Muscle of back (tissue), 13 donors: ENCODE measurements at places on chromosomes 5 and 9. TPM values are rescaled to one million over a fixed set of nuclear protein-coding genes. Genes with fewer than 3 reads are reported as not detected.
A peak's percentile ranks its signal among the peaks of the same experiment; 100 is the strongest.

GRCh38 chr5:122311961-122312590, at the start of gene SNCAIP:
SNCAIP (plus strand) TSS chr5:122312237; CDS start chr5:122391135, 78,898 bp downstream.
- DNase-seq: no peak

DNA sequence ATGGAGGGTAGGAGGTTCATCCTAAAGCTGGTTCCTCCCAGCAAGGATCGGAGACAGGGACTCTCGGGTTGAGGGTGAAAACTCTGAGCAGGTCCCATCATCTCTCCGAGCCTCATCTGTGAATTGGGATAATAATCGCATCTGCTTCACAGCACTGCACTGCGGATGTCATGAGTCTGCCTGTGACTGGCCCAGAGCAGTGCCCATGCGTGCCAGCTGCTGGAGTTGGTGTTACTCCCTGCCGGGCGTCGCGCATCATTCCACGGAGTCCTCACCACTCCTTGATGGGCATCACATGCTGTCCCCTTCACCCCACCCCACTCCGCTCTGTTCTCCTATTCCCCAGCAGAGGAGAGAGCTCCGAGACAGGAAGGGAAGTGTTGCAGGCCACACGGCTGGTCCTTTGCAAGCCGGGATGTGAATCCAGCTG, 35.1 kb upstream of the ORM1 start:
- no peak for DNase-seq

- no peak for DNase-seq
These were observed 15.0 kb downstream of the GALNT10 start for GRCh38 chr5:154205441-154206117.

DNA sequence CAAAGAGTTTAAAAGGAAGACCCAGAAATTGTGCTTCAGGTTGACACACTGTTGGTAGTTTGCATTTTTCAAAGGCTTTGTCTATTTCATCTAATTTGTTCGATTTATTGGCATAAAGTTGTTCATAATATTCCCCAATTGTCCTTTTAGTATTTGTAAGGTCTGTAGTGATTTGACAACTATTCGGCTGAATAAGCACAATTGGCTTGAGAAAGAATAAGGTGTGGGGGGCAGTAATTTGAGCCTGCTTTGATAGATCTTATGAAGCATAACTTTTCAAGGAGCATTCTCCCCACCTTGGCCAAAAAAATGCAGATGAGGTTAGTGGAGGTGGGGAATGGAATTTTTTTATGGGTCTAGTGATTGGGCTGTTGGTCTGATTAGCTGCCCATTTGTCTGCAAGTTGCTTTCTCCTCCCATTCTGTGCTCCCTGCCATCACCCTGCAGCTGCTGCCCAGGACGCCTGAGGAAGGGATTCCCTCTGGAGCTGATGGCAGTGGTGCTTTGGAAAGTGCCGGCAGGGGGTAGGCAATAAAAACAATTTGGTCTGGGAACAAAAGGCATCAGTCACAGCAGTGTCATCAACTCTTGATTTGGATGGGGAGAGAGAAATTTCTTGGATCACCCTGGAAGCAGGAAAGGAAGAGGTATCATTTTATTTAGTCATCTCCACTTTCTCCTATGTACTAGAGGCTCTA, 26.6 kb downstream of the WNT8A start:
- no peak for DNase-seq

GRCh38 chr5:180790020-180790419, 12.6 kb downstream of the MGAT1 start:
- DNase-seq: no peak

Gene ARHGEF28
- 3.5 TPM for polyA plus RNA-seq

Gene RAB3C
- polyA plus RNA-seq: 0.12 TPM

- DNase-seq: no peak
These were observed 12.0 kb upstream of the NKX2-5 start for GRCh38 chr5:173247041-173247440.

DNA sequence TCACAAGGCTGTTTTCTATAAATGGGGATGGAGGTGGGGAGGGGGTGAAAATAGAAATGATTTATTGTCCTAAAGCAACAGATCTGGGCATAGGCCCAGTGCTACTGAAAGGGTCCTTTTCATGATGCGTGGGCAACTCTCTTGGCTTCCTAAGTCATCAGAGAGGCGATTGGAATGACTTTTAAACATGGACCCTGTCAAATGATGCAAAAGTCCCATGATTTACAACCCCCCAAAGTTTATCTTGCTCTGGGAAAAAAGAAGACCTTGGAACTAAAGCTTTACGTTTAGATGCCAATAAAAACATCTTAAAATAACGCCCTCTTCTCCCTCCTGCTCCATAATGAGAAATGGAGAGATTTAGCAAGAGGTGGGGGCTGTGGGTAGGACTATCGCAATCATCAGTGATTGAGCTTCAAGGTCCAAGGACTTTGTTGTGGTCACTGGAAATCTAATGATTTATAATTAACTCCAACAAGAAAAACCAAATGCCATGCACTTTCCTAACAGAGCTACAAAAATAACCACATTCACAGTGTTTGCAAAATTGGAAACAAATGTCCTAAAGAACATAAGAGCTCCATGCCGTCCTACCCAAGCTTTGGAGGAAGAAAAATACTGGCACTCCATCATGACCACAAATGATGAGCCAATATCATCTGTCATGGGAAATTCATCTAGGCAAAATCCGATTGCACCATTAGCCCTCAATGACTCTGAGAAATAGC, 167.5 kb upstream of the CLINT1 start:
- peak; percentile 29 for DNase-seq

- DNase-seq: no peak
These were observed 145.9 kb downstream of the ASTN2 start for GRCh38 chr9:117268847-117269446.

Gene PCA3
- 1.2 TPM for polyA plus RNA-seq

DNA sequence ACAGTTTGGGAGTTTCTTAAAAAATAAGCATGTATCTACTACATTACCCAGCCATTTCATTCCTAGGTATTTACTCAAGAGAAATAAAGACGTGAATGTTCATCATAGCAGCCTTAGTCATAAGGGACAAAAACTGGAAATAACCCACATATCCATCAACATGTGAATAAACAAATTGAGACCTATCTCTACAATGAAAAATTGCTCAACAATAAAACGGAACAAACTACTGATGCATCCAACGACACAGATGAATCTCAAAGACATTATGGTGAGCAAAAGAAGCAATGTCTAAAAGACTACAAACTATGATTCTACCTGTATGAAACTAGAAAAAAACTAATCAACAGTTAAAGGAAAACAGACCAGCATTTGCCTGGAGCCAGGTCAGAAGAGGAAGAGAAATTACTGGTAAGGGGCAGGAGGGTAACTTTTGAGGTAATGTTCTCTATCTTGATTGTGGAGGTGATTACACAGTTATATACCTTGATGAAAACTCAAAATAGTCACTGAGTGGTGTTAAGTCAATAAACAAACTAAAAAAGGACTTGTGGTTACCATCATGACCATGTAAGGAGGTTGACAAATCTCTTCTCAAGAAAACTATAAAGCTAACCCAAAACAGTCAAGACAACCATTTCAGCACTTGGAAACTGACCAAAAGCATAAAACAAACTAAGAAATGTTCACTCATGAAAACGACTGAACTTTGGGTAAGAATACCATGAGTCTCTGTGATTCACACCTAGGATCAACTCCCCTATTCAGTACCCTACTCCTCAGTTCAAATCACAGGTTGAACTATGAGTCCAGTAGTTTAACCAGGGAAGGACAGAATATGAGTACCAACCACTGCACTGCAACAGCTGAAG, 10.4 kb downstream of the UIMC1 start:
- no peak for DNase-seq

Gene RXRA
- polyA plus RNA-seq: 27.3 TPM

DNA sequence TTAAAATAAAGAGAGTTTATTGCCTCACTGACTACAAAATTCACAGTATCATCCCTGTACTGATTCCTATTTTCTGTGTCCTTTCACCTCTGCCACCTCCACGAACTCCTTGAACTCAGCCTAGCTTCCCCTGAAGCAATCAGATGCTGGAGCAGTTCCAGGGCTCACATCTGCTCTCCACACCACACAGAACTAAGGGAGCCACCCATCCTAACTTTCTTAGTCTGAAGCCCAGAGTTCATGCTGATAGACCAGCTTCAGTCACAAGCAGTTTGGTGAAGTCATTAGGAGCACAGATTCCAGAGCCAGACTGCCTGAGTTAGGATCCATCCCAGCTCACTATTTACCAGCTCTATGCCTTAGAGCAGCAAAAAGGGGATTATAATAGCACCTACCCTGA, 15.6 kb upstream of the EPB41L4A start:
- no peak for DNase-seq

Gene PCDHB9
- 2.3 TPM for polyA plus RNA-seq

Gene PCSK1
- 0.05 TPM for polyA plus RNA-seq

GRCh38 chr9:85262333-85262732, 479.4 kb downstream of the AGTPBP1 start:
- DNase-seq: no peak

DNA sequence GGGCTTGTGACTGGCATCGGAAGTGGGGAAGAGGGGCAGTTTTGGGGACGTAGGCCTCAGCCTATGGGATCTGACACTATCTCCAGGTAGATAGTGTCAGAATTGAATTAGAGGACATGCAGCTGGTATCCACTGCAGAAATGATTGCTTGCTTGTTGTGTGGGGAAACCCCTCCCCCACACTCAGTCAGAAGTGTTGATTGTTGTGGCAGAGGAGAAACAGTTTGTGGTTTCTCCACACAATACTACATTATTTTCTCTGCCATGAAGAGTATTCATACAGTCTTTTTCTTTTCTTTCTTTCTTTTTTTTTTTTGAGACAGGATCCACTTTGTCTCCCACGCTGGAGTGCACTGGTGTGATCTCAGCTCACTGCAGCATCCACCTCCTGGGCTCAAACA, 113.9 kb downstream of the ARRDC3 start:
- DNase-seq: no peak

Gene GABRA6
- polyA plus RNA-seq: not detected

Gene UBE2B
- polyA plus RNA-seq: 160 TPM

- no peak for DNase-seq
These were observed 8.4 kb downstream of the SEMA6A start for GRCh38 chr5:116566251-116566650.
